B cell (primary cell): ENCODE measurements at places on chromosomes 7 and 10.
A peak's percentile ranks its signal among the peaks of the same experiment; 100 is the strongest.

- H3K27me3 ChIP-seq, result no peaks in the 10 kb centered on the region
- H3K36me3 ChIP-seq, result no peaks in the 10 kb centered on the region
- H3K27ac ChIP-seq, result no peak overlapping the region
- no peak overlapping the region for H3K4me3 ChIP-seq
These were observed 18.0 kb downstream of the UPP1 start for GRCh38 chr7:48106906-48107659.

DNA sequence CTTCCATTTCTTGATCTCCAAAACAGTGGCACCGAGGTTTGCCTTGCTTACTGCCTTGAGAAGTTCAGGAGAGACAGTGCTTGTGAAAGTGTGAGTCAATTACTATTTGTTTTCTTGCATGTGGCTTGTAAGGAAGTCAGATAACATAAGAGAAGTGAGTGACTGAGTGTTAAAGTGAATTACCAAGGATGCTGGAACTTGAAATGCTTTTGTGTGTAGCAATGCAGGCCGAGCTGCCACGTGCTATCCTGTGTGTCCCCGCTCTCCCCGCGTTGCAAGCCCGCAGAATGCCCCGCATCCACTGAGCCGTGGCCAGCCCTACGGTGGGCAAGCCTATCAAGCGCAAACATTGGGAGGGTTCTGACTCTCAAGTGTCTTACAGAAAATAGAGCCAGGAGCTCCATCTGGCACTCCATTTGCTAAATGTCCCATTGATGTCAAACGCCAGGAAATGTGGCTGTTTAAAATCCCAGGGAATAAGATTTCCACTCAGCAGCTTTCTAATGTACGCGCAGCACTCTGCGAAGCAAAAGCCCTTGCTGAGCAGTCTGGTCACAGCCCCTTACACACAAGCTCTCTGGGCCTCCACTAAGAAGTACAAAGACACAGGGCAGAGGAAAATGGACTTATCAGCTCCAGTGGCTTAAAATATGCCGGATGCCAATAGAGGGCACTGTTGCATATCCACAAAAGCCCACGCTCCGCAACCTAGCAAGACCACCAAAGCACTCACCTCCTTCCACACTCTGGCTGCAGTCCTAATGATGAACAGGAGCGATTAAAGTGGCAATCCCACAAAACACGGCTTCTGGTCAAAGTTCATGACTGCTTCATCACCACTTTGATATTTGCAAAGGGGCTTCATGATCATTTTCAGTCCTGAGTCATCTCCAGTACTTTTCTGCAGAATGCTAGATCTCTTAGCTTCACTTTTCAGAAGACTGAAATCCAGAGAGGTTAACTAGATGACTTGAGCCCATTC is 158.0 kb upstream of the ITGB1 start:
- H3K4me1 ChIP-seq, result peaks cover 42% of the 10 kb centered on the region
- peak overlapping the region; percentile 54 for H3K27ac ChIP-seq

- H3K4me1 ChIP-seq, result no peaks in the 10 kb centered on the region
- no peaks in the 10 kb centered on the region for H3K27me3 ChIP-seq
- H3K4me3 ChIP-seq, result no peak overlapping the region
- peaks cover 50% of the 10 kb centered on the region for H3K36me3 ChIP-seq
These were observed 12.7 kb downstream of the TMEM120A start for GRCh38 chr7:75981453-75982305.

- H3K27me3 ChIP-seq, result no peaks in the 10 kb centered on the region
- no peak overlapping the region for H3K4me3 ChIP-seq
- DNase-seq, result no peak
- no peak overlapping the region for H3K27ac ChIP-seq
These were observed 60.0 kb upstream of the ACSM6 start for GRCh38 chr10:95133997-95134396.

- H3K27ac ChIP-seq, result no peak overlapping the region
- H3K36me3 ChIP-seq, result no peaks in the 10 kb centered on the region
- DNase-seq, result no peak
- no peak overlapping the region for H3K4me3 ChIP-seq
- no peaks in the 10 kb centered on the region for H3K27me3 ChIP-seq
These were observed 135.3 kb downstream of the ZNF467 start for GRCh38 chr7:149637911-149638565.

GRCh38 chr10:123109466-123109865 is 26.3 kb upstream of the HMX3 start:
- no peak for DNase-seq
- H3K4me3 ChIP-seq, result no peak overlapping the region
- H3K4me1 ChIP-seq, result no peaks in the 10 kb centered on the region
- H3K36me3 ChIP-seq, result no peaks in the 10 kb centered on the region
- no peak overlapping the region for H3K27ac ChIP-seq

DNA sequence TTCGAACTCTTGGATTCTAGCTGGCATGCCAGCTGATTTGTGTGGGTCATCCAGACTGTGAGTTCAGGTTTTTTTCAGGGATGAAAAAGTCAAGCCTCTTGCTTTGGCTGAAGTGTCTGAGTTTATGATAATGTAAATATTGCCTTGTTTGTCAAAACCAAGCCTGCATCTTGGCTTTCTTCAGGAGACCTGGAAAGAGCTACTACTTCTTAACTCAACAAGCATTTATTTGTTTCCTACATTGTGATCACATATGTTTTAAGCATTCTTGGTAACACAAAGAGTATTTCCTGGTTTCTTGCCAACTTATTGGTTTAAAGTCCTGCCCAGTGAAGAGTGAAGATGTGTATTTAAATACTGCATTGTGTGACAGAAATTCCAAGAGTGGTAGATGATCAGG is 407.1 kb downstream of the LRMDA start:
- no peaks in the 10 kb centered on the region for H3K27me3 ChIP-seq
- no peaks in the 10 kb centered on the region for H3K4me1 ChIP-seq
- no peak for DNase-seq
- no peaks in the 10 kb centered on the region for H3K36me3 ChIP-seq
- H3K4me3 ChIP-seq, result no peak overlapping the region

- peaks cover 3% of the 10 kb centered on the region for H3K4me1 ChIP-seq
- H3K4me3 ChIP-seq, result no peak overlapping the region
- H3K36me3 ChIP-seq, result peaks cover 9% of the 10 kb centered on the region
These were observed 200.6 kb downstream of the CHCHD3 start for GRCh38 chr7:132881317-132881716.

GRCh38 chr7:159098424-159098786 is 46.3 kb downstream of the VIPR2 start:
- no peak overlapping the region for H3K27ac ChIP-seq
- DNase-seq, result no peak
- H3K4me3 ChIP-seq, result no peak overlapping the region
